ENCODE measurements at places on chromosomes 12 and 14.

GRCh38 chr14:23119363-23120327 is 590 bp upstream of the CEBPE start:
- no peak for DNase-seq

DNA sequence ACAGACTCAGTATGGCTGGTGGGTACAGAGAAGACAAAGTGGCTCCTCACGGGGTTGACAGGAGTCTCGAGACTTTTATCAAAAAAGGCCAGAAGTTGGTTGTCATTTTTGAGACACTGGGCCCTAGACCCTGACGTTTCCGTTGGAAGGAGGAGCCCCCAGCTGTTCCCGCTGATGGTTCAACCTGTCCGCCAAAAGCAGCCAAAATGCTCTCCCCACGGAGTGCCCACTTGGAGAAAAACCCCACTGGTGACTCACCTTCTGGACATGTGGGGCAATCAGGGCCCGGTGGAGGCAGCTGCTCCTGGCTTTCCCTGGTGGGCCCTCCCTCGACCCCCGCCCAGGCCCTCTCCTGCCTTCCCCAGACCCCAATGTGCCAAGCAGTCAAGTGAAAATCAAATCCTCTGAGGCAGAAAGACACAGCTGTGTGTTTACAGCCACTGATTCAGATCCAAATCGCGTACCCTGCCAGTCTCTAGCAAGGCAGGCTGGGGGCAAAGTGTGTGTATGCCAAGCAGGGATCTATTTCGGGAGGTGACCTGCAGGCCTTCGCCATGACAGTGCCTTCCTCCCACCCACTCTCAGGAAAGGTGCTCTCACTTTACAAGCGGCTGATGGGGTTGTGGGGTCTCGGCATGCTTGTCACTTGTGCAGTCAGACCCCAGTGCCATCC is 347.4 kb downstream of the DPF3 start:
- DNase-seq = no peak

DNA sequence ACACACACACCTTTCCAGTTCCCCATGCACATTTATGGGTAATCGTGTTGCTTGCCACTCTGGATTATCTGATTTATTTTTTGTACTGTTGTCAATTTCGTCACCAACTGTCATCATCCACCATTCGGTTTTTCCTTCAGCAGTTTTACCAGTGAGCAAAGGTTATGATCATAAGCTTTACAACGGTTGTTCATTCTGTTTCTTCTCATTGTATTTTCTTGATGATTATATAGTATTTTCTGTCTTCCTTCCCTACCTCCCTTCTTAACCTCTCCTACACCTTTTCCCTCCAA is 680 bp downstream of the NECAP1 start:
- no peak for DNase-seq

DNA sequence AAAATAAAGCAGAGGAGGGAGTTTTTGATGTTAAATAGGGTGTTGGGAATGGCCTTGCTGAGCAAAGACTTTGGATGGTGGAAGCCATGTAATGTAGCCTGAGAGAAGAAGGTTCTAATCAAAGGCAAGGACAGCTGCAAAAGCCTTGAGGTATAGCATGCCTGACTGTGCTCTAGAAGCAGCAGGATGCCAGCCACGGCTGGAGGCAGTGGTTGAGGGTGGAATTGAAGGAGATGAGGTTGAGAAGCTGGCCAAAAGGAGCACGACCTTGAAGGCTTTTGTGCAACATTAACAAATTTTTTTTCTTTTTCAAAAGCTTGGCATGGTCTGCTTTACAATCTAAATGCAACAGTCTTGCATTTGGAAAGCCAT is 42.3 kb upstream of the CSRP2 start:
- no peak for DNase-seq

DNA sequence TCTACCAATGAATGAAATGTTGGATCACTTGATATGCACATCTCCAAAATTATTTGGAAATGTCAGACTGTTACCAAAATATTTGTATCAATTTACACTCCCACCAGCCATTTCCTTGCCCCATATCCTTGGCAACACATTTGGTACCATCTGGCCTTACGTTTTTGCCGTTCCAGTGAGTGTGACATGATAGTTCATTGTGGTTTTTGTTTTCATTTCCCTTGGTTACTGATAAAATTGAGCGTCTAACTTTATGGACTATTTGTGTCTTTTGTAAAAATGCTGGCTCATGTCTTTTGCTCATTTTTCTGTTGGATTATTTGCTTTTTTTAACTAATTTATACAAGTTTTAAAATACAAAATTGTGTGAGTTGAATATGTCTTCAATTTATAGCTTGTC is 11.0 kb downstream of the KLHDC1 start:
- no peak for DNase-seq

GRCh38 chr14:50399251-50400032 is 2.8 kb upstream of the CDKL1 start:
- DNase-seq = no peak

- no peak for DNase-seq
Observed at GRCh38 chr14:56826214-56826613, 15.9 kb upstream of the OTX2 start.

DNA sequence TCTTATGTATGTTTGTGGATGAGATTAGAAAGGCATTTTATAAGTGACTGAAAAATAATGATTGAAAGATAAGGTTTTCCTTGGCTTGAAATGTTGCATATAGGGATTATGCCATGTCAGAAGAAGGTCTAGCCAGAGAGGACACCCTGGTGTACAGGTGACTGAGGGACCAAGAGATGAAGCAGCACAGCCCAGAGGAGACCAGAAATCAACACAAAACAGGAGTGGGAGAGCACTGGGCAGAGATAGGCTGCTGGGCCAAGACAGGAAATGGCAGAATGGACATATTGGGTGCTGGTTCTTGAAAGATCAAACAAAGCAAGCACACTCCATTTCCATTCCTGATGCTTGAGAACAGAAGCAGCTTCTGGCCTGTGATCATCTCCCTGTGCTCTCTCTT is 24.4 kb upstream of the FRMD6 start:
- DNase-seq = no peak

- DNase-seq = no peak
Observed at GRCh38 chr14:20002319-20002718, 356 bp downstream of the OR4Q2 start.

DNA sequence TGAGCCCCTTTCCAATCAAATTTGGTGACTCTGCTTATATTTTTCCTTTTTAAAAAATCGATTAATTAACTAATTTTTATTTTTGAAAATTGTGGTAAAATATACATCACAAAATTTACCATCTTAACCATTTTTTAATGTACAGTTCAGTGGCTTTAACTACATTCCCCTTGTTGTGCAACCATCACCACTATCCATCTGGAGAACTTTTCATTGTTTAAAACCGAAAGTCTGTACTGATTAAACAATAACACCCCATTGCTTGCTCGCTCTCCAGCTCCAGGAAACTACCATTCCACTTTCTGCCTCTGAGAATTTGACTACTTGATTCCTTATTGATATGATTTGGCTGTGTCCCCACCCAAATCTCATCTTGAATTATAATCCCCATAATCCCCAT is 283.4 kb downstream of the C12orf75 start:
- DNase-seq = no peak
